COLO829 (cell line): ENCODE measurements at places on chromosomes 5 and 9.

DNA sequence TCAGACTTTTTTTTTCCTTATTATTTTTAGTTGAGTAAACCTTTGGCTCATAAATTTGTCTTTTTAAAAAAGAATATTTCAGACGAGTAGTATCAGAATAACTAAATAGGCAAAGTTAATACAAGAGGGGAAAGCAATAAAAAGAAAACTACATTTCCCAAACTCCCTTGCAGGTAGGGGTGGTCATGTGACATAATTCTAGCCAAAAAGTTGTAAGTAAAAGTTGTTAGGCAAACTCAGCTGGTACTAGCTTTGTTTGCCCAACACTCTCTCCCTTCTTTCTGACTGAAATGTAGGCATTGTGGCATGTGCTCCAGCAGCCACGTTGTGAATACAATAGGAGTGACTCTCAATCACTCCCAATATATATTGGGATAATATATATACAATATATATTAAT lies 20.9 kb downstream of the GIN1 start:
- no peak for DNase-seq

GRCh38 chr5:134275822-134276221 lies 49.9 kb upstream of the PPP2CA start:
- peak; percentile 77 for DNase-seq

DNA sequence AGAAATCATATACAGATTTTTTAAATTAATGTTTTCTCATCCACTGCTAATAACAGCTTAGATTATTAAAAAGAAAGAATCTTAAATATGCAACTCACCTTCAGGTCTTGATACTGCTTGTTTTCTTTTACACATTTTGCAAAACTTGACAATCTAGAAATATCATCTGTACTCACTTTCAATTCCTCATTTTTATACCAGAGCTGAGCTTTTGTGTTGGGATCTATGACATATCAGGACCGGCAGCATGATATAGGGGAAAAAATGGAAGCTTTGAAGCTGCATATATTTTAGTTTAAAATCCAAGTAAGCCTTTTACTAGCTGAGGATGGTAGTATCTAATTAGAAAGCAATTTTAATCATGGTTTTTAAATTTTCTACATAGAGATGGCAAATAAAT lies 75.7 kb upstream of the SMARCA2 start:
- DNase-seq: no peak

GRCh38 chr9:115650768-115651167 lies 502.8 kb upstream of the PAPPA start:
- DNase-seq: no peak

- no peak for DNase-seq
These were observed 23.0 kb downstream of the POLK start for GRCh38 chr5:75534734-75535133.

DNA sequence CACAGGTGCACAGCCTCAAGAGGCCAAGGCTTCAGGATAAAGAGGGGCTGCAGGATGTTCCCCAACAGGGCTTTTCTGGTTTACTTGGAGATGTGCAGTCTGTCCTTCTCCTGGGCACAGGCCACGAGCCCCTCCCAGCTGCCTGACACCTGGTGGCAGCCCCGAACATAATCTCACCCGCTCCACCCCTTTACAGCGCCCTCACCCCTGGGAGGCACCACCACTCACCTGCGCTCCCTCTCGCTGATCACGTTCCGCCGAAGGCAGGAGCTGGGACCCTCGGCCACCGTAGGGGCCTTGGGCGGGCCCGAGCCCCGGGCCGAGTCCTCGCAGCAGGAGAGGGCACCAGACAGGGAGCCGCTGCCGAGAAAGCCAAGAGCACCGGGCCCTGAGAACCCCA lies 514 bp downstream of the SOHLH1 start:
- DNase-seq: no peak

DNA sequence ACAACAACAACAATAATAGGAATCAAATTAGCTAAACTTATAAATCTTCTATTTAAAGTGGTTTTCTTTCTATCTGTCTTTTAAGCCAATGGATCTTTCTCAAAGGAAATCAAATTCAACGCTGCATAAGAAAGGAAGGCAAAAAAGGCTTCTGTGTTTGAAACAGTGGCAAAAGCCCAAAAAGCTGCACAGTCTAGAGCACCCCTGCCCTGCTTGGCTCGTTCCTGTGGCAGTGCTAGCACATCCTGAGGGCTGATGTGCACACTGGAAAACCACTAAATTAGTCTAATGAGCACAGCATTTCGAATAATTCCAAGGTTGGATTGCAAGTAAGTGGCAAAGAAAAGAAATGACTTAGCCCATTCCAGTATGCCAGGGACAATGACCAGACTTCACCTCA lies 80.7 kb downstream of the AP3B1 start:
- DNase-seq: no peak

DNA sequence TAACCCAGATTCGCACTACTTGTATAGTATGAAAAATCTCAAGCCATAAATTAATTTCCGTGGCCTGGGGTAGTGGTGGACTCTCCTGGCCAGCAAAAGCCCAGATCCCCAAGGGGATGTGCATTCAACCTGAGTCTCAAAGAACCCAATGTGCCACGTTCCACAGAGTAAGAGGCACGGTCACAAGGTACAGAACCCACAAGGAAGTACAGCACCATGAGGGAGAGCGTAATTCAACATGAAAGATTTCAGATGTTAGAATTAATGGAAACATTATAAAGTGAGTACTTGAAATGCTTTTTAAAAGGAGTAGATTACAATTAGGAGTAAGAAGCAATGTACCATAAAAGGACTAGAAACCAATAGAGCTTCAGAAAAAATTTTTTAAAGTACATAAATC lies 23.4 kb downstream of the SRD5A1 start:
- DNase-seq: no peak

GRCh38 chr5:10684303-10685086 lies 76.5 kb downstream of the DAP start:
- no peak for DNase-seq

DNA sequence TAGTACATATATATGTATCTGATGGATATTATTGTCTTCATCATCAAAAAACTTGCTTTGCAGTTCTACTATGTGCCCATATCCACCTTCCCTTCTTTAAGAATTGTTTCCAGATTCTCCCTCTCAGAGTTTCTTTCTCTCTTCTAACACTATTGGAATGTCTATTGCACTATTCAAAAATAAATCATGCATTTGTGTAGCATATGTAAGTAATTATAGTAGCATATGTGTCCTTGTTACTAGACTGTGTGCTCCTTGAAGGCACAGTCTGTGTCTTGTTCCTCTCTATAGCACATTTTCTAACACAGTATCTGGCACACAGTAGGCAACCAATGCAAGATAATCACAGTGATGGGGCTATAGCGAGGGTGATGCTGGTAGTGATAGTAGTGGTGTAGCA lies 43.4 kb upstream of the TRIM32 start:
- DNase-seq: no peak

DNA sequence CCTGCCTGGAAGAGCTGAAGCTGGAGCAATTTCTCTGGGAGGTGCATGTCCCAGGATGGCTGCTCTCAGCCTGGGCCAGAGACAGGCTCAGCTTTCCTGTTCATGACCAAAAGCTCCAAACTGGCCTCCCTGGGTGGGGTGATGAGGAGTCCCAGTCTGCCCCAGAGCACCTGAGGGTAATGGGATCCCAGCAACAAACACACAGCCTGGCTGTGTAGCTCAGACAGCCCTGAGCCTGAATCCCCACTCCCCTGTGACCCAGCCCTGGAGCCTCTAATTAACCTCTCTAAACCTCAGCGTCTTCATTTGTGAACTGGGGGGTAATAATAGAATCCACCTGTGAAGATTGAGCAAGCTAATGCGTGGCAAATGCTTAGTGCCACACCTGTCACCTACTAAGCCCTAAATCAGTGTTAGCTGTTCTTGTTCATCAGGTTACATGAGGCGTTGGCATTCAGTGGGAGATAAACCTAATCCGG lies 67.5 kb downstream of the HSPA4 start:
- DNase-seq: no peak

- DNase-seq: no peak
These were observed 257.9 kb downstream of the SGCD start for GRCh38 chr5:156584871-156585270.

DNA sequence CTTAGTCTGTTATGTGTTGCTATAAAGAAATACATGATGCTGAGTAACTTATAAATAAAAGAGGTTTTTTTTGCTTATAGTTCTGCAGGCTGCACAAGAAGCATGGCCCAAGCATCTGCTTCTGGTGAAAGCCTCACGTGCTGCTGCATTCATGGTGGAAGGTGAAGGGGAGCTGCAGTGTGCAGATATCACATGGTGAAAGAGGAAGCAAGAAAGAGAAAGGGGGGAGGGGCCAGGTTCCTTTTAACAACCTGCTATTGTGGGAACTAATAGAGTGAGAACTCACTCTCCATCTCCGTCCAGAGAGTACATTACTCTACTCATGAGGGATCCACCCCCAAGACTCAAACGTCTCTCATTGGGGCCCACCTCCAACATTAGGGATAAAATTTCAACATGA lies 12.5 kb upstream of the PARP8 start:
- DNase-seq: no peak

- no peak for DNase-seq
These were observed 16.3 kb downstream of the C9orf152 start for GRCh38 chr9:110191615-110192014.

DNA sequence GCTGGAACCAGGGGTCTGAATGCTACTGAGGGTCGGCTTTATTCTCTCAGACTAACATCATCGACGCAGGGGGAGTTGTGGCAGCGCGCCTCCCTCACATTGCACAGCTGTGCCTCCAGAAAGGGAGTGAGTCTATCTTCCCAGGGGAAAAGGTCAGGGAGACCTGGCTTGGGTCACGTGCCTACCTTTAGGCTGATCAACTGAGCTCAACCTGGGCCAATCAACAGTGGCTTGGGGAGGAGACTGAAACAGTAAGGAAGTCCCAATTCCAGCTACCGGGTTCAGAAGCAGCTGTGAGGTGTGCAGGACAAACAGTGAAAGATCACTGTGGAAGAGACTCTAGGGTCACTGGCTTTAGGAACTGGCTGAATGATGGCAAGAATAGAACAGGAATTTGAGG lies 14.3 kb downstream of the SNX30 start:
- DNase-seq: no peak

DNA sequence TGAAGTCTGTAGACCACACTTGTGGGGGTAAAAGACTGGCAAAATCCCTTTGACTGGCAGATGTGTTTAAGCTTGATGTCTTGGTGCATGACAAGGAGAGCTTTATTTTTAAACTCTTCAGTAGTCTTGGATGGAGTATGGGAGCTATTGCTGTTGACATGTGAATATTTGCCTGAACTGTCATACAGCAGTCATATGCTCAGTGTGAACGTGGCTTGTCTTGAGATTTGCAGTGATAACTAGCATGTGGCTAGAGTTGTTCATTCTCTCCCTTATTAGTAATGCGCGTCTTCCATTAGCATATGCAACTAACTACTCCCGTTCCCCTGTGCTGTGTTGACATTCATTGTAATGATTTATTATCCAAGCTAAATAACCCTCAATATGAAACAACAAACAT lies 523.6 kb upstream of the WWC1 start:
- DNase-seq: no peak

- no peak for DNase-seq
These were observed 115.9 kb downstream of the ATPSCKMT start for GRCh38 chr5:10133830-10134229.

DNA sequence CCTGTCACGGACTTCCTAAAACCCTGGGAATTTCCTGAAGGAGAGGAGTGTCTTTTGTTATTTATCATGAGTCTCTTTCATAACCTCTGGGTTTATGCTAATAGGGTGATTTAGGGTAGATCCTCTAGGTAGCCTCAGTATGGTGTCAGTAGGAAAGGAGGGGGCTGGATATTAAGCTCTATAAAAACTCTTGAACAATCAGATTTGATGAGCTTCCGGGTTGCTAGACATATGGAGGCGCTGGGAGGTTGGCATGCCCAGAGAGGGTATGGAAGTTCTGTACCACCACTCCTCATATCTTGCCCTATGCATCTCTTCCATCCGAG lies 15.6 kb upstream of the PTBP3 start:
- no peak for DNase-seq

DNA sequence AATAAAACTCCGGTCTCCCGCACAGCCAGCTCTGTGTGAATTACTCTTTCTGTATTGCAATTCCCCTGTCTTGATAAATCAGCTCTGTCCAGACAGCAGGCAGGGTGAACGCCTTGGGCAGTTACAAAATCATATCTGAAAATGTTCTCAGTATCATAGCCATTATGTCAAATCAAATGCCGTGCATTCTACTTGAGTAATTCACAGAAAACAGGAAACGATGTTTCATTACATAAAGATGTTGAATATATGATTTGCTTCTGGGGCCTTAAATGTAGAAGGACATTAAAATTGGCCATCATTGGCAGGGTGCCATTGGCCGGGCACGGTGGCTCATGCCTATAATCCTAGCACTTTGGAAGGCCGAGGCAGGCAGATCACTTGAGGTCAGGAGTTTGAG lies 8.5 kb downstream of the POLR3G start:
- DNase-seq: no peak

- no peak for DNase-seq
These were observed 855.1 kb upstream of the CTNND2 start for GRCh38 chr5:12759377-12759776.

- DNase-seq: no peak
These were observed 15.3 kb downstream of the C9orf152 start for GRCh38 chr9:110192531-110193261.

GRCh38 chr9:79151791-79152190 lies 420.0 kb upstream of the TLE4 start:
- DNase-seq: no peak

GRCh38 chr9:82829818-82830217 lies 233.1 kb downstream of the RASEF start:
- DNase-seq: no peak

GRCh38 chr5:74251141-74252035 lies 389.1 kb downstream of the ENC1 start:
- DNase-seq: peak; percentile 68

DNA sequence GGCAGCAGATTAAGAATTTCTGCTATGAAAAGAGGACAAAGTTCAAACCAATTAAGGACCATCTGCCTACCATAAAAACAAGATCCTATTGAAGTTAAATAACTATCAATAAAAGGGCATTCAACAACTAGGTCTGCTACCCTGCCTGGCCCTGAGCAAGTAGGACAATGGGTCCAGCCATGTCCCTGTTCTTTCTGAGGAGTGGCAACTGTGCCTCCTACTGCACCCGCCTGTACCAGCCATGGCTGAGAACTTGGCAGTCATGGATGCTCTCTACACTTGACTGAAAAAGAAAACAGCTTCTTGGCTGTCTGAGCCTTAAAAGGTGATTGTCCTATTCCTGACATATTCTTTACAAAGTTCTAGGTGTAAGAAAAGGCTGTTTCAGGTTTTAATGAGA lies 652.4 kb downstream of the PDE4D start:
- no peak for DNase-seq

GRCh38 chr9:20030221-20030620 lies 241.4 kb upstream of the SLC24A2 start:
- DNase-seq: no peak

- DNase-seq: no peak
These were observed 27.7 kb upstream of the F2R start for GRCh38 chr5:76688212-76688611.
